Hematopoietic multipotent progenitor cell treated with erythropoietin and hydrocortisone succinate and interleukin-3 and kit ligand, for 17 days (in vitro differentiated cells): ENCODE measurements at places on chromosomes 1 and 21.

GRCh38 chr21:21230672-21231071, 232.5 kb downstream of the NCAM2 start:
- DNase-seq, result no peak

- peak; percentile 43 for DNase-seq
These were observed 40.7 kb downstream of the NME7 start for GRCh38 chr1:169326956-169327268.

DNA sequence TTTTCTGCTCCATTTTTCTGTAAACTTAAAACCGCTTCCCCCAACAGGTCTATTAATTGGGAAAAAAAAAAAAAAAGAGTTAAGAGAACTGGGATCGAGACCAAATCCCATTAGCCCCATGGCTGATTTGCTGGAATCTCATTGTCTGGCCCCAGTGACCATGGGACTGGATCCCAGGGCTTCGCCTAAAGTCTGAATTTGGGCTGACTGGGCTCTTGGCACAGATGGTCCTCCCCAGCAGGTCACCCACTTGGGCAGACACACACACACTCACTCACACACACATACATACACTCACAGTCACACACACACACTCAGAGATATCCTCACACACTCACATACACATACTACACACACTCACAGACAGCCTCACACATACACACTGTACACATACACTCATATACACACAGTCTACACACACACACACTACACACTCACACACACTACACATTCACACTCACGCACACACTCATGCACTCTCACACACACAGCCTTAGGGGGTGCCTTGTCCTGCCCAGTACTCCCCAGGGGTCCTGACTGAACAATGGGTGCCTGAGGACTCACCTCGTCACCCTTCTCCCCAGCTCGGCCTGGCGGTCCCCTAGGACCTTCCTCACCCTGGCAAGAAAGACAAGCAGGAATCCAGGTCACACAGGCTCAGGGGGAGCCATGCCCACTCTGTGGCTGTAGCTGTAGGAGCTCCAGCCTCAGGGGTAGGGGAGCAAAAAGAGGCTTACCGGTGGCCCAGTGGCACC, 7.5 kb downstream of the COL9A2 start:
- DNase-seq, result no peak

- DNase-seq, result no peak
These were observed 39.2 kb downstream of the ABCA4 start for GRCh38 chr1:94081566-94082344.

DNA sequence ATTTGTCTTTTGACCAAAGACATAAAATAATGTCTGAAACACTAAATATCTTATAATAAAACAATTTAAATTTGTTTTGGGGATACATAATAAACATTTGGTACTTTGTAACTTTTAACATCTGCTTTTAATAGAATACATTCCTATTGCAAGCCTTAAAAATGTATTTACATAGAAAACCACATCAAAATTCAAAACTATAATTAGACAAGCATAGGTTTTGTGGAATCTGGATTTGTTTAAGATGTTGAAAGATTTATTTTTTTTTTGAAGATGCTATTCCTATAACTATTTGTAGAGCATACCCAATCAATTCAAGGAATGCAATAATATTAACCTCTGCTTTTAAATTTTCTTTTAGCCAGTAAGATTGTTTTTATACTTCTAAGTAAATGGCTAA, 125.7 kb downstream of the FMN2 start:
- no peak for DNase-seq
